ENCODE measurements at places on chromosomes 2 and 18.

GRCh38 chr18:25469489-25469888 is 117.5 kb upstream of the ZNF521 start:
- no peak for DNase-seq

- DNase-seq = no peak
Observed at GRCh38 chr2:133362061-133362476, 206.2 kb downstream of the NCKAP5 start.

DNA sequence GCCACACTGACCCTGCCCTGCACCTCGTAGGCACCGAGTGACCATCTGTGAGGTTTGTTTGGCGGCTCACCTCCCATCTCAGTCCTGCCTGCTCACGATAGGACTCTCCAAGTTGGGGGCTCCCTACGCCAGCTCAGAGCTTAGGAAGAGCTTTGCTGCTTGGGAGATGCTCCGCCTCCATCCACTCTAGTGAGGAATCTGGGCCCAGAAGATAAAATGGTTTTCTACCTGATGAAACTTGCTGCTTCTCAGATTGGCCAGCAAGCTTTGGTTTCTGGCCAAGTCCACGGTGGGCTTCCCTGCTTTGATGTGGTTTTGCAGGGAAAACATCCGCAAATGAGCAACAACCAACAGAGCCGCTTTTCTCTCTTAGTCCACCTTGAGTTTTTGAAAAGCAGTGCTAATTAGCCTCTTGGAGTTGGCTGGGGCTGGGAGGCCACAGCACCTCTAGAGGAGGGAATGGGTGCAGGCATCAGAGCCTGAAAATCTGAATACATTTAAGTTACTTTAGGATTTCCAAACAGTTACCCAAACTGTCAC is 42.2 kb downstream of the THNSL2 start:
- DNase-seq = no peak

GRCh38 chr2:4049463-4049862 is 346.1 kb downstream of the DCDC2C start:
- DNase-seq = no peak

DNA sequence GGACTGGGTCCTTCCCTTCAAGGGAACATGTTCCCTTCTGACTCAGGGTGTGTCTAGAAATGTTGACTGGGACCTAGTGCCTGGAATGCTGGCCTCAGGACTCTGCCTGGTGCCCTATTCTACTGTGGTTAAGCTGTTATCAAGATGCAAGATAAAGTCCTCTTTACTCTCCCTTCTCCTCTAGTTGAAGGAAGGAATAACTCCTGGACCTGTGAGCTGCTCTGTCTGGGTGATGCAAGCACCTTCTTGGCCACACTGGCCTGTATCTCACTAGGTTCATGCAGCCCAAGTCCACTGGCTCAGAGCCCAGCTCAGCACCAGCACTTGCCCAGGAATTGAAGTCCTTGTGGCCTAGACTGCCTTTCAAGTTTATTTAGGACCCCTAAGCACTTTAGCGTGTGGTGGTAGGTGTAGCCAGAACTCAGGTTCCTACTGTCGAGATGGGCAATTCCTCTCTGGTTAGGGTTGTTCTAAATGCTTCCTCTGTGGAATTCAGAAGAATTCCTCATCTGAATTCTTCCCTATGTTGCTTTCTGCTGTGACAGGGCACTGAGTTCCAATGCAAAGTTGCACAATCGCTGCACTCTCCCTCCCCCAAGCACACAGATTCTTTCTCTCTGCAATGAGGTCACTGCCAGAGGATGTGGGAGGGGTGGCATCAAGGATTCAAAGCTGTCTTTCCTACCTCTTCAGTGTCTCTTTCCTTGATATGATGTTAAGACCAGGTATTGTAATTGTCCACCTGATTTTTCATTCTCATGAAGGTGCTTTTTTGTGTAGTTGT is 54.7 kb downstream of the VWC2L start:
- no peak for DNase-seq

DNA sequence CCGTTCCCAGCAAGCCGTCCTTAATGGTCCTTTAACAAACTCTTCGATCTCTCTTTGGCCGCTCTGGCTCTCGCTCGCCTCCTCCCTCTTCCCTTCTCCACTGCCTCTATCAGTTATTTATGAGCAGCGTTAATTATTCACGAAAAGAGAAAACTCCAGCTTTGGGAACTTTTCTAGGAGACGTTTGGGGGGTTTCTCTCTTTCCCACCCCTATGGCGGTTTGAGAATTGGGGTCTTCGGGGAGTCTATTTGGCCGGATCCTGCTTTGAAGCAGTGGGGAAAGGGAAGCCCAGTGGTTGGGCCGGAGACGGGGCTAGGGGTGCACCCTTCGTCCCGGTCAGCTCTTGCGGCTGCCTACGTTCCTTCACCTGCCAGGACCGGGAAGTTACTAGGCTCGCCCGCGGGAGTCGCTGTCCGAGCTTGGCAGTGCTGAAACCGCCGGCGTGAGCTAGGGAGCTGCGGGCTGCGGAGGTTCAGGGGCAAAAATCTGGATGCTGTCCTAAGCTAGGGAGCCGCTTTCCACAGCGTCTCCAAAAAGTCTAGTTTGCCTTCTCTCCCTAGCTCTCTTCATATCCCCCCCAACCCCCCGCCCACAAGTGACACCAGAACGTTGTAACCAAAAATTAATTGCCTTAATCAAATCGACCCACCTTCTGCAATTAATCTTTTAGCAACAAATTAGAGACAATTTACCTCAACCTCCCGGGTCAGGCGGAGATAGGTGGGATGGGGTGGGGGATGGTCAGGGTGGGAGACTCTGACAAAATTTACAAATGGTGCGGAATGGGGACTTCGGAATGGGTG is 8.9 kb upstream of the SKOR2 start:
- DNase-seq = no peak

GRCh38 chr2:8289111-8289510 is 392.7 kb upstream of the ID2 start:
- no peak for DNase-seq

DNA sequence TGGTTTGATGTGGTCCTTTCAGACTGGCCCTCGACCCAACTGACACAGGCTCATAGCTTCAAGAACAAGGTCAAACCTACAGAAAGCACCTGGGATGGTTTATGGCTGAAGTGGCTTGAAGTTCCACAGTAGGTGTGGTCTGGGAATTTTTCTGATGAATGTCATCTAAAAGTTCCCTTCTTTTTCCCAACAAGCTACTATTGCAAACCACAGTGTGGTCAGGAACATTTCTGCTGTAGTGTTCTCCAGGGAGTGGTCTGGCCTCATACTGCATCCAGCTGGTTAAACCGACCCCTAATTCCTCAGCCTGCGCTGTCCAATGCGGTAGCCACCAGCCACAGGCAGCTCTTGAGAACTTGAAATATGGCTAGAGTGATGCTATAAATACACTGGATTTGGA is 92.7 kb downstream of the FAM124B start:
- no peak for DNase-seq

DNA sequence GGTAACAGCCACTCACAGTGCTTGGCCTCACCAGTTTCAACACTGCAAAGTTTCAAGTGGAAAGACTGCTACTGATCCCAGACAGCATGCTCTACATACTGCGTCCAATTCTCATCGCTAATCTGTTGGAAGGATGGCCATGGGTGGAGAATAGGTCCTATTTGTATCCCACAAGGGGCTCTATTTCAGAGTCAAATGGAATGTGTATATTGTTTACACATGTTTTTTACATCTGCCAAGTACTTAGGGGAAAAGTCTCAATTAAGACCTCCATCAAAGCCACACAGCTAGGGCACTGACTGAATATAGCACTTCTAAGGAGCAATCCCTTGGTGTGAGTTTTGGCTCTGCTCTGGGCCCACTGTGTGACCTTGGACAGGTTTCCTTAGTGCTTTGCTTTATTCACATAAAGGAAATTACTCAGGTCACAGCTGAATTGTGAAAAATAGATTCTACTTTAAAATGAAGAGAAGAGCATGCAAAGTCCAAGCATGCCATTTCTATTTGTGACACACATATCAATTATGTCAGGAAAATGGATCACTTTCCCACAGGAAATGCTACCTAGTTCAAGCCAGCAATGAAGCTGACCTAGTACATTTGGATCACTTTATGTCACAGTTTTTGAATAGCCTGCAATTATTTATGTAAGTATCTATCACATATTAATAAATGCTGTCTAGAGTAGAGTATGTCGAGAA is 112.9 kb upstream of the STK17B start:
- no peak for DNase-seq
